Stimulated activated CD4-positive, alpha-beta T cell treated with anti-CD3 and anti-CD28 coated beads, Interleukin-15, amount 100 ng/mL, for 24 hours (primary cell): ENCODE measurements at places on chromosomes 5 and 9.

- no peak for DNase-seq
Measured at GRCh38 chr9:131304676-131305355, 15.3 kb downstream of the PLPP7 start.

- DNase-seq, result no peak
Measured at GRCh38 chr5:97560599-97560993, 377.5 kb upstream of the RIOK2 start.

DNA sequence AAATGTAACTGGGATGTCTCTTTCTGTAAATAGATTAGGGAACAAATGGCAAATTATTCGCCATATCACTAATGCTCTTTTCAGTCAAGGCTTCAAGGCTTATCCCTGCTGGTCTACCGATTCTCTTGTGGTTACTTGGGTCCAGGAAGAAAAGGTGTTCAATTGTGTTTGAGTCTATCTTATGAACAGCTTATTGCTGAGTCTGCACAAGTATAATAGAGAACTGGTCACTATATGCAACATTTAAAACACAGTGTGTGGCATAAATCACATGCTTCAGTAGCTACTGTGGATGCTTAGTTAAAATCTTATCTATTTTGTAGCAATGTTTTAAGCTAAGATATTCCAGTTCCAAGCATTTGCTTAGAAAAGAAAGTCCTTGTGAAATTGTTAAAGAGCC is 274.2 kb upstream of the FAM174A start:
- no peak for DNase-seq

GRCh38 chr9:33795819-33796218 is 458 bp downstream of the PRSS3 start:
- DNase-seq, result no peak

- no peak for DNase-seq
Measured at GRCh38 chr9:133098104-133098754, 22.8 kb downstream of the RALGDS start.

DNA sequence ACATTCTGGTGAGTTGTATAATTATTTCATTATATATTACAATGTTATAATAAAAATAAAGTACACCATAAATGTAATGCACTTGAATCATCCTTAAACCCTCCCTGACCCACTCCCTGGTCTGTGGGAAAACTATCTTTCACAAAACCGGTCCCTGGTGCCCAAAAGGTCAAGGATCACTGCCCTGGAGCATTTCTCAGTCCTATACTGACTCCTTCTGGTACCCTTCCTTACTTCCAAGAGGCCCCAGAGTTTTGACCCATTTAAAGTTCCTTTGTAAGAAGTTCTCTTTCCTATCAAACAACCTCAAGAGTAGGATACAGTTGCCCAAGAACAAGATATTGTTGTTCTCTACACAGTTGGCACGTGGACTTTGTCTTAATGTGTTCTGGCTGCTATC is 88.9 kb upstream of the TRPM3 start:
- no peak for DNase-seq

DNA sequence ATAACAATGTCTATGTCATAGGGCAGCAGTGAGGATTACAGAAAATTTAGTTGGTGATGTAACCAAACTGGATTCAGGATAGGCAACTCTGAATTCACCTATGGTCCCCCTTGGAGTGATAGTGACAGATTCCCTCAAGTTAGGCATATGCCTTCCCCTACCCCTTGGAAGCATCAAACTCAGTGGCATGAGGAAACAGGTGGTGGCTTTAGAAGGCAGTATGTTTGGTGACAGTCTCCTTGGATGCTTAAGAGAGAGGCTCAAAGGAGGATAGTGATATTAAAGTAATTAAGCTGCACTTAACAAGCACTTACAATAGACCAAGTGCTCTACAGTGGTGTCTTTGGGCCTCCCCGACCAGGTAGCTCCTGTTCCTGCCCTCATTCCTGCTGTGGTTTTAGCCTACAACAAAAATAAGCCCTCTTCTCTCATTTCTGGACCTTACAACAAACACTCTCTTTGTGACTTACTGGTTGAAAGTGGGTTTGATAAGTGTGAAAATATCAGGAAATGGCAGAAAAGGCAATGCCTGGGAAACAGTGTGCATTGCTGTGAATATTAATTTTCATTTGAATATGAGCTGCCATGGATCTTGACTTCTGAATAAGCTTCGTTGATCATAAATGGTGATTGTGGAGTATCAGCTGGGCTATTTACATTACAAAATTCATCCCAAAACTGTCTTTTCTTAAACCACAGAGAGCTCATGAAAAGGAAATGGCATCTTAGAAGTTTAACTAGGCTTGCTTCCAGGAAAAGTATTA is 29.2 kb downstream of the NR4A3 start:
- no peak for DNase-seq

- DNase-seq, result no peak
Measured at GRCh38 chr5:154917757-154918156, 20.3 kb downstream of the GEMIN5 start.

DNA sequence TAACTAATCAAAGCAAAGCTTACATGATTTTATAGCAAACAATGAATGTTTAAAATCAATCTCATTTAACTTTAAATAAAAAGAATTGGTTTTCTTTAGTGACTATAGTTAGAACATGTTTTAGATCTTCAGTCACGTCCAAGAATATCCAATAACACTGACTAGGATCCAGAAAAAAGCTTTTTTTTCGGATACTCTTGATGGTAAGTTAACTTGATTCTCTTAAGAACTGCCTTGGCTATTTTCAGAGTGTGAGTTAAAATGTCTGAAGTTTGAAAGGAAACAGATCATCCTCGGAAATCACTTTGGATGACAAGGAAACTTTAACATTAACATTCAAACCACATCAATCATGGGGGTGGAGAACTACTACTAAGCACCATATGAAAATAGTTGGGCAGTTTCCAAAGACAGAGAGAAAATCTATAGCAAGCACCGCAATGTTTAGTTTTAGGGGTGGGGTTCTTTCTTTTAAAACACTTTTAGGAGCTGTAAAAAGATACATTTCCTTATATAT is 83.7 kb upstream of the SLC27A6 start:
- no peak for DNase-seq

- DNase-seq, result no peak
Measured at GRCh38 chr5:168314735-168315411, 23.4 kb downstream of the WWC1 start.

- DNase-seq, result peak; percentile 53
Measured at GRCh38 chr9:1939926-1940368, 75.2 kb upstream of the SMARCA2 start.

GRCh38 chr5:122187426-122187825 is 58.1 kb downstream of the ZNF474 start:
- no peak for DNase-seq

- DNase-seq, result no peak
Measured at GRCh38 chr9:3474821-3475220, 51.0 kb downstream of the RFX3 start.

- no peak for DNase-seq
Measured at GRCh38 chr9:11443631-11444030, 830.8 kb upstream of the PTPRD start.

- no peak for DNase-seq
Measured at GRCh38 chr5:121019106-121019505, 555.0 kb downstream of the PRR16 start.

- DNase-seq, result no peak
Measured at GRCh38 chr5:158492841-158493242, 606.9 kb downstream of the EBF1 start.

GRCh38 chr5:116778032-116778431 is 203.4 kb upstream of the SEMA6A start:
- DNase-seq, result no peak

DNA sequence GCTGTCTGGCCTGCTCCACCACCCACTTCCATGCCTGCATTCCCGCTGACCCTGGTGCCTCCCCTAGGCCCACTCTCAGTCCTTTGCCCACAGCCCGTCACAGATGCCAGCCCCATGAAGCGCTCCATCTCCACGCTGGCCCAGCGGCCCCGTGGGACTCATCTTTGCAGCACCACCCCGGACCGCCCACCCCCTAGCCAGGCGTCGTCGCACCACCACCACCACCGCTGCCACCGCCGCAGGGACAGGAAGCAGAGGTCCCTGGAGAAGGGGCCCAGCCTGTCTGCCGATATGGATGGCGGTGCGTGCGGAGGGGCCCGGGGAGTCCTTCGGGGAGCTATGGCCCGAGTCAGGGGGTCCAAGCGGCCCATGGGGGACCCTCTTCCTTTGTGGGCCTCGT is 242.5 kb downstream of the CACNA1B start:
- no peak for DNase-seq

GRCh38 chr5:55286411-55286933 is 21.0 kb downstream of the DHX29 start:
- no peak for DNase-seq

DNA sequence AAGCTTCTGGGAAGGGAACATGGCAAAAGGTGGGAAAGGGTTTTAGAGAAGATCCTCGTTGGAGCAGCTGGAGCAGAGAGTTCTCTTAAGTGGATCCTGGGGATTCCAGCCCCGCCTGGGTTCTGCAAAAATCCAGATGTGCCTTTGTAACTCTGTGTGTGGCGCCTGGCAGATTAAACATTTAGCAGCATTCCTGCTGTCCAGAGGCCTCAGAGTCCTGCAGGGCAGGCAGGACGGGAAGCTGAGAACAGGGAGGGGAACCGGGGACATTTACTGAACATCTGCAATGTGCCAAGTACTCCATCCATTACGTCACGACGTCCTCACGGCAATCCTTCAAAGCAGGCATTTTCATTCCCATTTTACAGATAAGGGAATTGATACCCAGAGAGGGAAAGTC is 6.0 kb downstream of the EIF4E1B start:
- DNase-seq, result no peak

- no peak for DNase-seq
Measured at GRCh38 chr9:121737481-121737931, 86.1 kb downstream of the DAB2IP start.

GRCh38 chr9:109914280-109915027 is 134.5 kb downstream of the PALM2AKAP2 start:
- DNase-seq, result no peak

DNA sequence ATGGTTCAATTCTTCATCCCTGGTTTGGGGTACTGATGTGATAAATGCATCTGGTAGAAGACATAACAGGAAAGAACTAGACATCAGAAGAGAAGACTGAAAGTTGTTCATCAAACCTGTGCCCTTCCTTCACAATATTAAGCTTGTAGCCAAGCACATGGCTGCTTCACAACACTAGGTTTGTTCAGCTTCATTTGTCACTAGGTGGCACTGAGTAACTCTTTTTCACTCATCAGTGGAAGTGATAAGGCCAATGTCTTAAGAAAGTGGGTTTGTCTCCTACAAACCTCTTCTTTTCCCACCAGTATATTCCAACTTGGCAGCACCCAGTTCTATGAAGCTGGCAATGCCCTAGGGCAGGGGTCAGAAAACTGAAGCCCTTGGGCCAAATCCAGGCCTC is 26.9 kb downstream of the ZNF484 start:
- no peak for DNase-seq

DNA sequence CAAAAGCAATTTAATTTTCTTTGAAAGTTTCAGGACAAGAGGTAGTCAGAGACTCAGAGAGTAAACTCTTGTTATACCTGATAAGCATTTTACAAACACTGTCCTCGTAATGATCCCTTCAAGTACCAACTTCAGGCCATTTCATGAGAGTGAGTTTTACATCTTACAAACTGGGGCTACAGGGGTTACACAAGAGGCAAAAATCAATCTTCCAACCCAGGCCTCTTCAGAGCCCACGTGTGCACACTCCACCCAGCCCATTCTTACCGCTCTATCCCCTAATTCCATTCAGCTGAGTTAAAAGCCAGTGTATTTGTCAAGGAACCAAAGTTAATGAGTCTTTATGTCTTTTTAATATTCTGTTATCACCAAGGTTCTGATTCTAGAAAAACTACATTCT is 46.5 kb downstream of the PSMB7 start:
- no peak for DNase-seq

DNA sequence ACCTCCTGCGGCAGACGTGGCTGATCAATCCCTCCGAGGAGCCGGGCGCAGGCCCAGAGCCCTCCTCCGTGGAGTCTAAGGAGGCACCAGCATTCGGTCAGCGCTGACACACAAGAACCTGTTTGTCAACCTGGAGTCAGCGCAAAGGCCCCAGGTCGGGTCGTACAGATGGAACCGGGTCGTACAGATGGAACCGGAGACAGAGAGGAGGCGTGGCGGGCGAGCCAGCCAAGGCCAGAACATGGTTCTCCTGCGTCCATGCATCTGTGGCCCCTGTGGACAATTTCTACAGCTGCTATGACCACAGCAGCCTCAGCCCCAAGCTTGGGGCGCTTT is 125.1 kb upstream of the SARDH start:
- no peak for DNase-seq

- peak; percentile 45 for DNase-seq
Measured at GRCh38 chr5:55923177-55923771, 71.5 kb downstream of the IL6ST start.

DNA sequence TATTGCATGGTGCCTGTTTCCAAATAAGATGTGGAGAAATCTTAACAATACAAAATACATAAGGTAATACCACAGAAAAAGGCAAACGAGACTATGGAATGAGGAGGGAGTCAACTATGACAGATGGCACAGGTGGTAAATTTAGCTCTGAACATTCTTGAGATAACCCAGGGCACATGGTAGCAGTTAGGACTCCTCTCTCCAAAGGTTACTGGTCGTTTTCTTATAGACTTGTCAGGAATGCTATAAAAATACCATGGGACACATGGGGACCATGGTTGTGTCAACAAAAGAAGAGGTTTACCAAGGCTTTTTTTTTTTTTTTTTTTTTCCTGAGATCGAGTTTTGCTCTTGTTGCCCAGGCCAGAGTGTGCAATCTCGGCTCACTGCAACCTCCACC is 209.4 kb upstream of the RFX3 start:
- no peak for DNase-seq

DNA sequence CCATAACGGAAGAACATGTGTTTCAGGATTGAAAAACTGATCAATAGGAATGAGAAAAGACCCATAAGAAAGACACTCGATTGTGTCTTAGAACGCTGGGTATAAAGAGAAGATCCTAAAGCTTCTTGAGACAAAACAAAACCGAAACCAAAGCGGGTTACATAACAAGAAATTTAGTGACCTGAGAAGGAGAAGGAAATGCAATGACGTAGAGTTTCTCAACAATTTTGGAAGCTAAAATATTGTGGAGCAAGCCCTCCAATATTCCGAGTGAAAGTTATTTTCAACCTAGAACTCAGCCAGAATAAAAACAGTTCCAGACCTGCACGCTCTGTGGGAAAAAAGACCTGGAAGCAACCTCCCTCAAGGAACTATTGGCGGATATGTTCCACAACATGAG is 81.9 kb upstream of the FREM1 start:
- no peak for DNase-seq
